H1 (cell line): ENCODE measurements at places on chromosomes 11 and 22. TPM values are rescaled to one million over a fixed set of nuclear protein-coding genes. Genes with fewer than 3 reads are reported as not detected.
A peak's percentile ranks its signal among the peaks of the same experiment; 100 is the strongest.

The APLNR gene
- 0.66 and 0.80 TPM in 2 replicates for polyA plus RNA-seq

- no peaks in the 10 kb centered on the region for H3K27me3 ChIP-seq
- H3K4me1 ChIP-seq = no peaks in the 10 kb centered on the region
- no peaks in the 10 kb centered on the region for H3K36me3 ChIP-seq
- no peak overlapping the region for H3K27ac ChIP-seq
- DNase-seq = no peak
Measured at GRCh38 chr11:118343248-118343647, 743 bp upstream of the CD3D start.

GRCh38 chr11:64695548-64695947, 27.4 kb downstream of the NRXN2 start:
- no peak overlapping the region for H3K4me3 ChIP-seq
- H3K36me3 ChIP-seq = no peaks in the 10 kb centered on the region
- H3K27me3 ChIP-seq = no peaks in the 10 kb centered on the region
- no peak for DNase-seq
- no peaks in the 10 kb centered on the region for H3K4me1 ChIP-seq
- no peak overlapping the region for H3K27ac ChIP-seq

DNA sequence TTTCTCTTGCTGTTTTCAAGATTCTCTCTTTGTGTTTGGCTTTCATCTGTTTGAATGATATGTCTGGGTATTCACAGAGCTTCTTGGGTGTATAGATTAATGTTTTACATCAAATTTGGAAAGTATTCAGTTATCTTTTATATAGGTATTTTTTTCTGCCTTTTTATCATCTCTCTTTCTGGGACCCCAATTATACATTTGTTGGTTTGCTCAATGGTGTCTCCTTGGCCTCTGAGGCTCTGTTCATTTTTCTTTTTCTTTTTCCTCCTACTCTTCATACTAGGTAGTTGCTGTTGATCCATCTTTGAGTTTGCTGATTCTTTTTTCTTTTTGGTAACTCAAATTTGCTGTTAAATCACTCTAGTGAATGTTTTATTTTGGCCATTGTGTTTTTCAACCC, 14.3 kb downstream of the PLAAT5 start:
- DNase-seq = no peak
- no peaks in the 10 kb centered on the region for H3K36me3 ChIP-seq
- H3K4me3 ChIP-seq = no peak overlapping the region
- H3K4me1 ChIP-seq = peaks cover 5% of the 10 kb centered on the region

GRCh38 chr11:83671289-83671688, 385.1 kb upstream of the CCDC90B start:
- no peaks in the 10 kb centered on the region for H3K27me3 ChIP-seq
- no peak overlapping the region for H3K4me3 ChIP-seq
- H3K27ac ChIP-seq = no peak overlapping the region
- no peaks in the 10 kb centered on the region for H3K4me1 ChIP-seq

- no peaks in the 10 kb centered on the region for H3K27me3 ChIP-seq
- no peak overlapping the region for H3K4me3 ChIP-seq
- H3K4me1 ChIP-seq = no peaks in the 10 kb centered on the region
- DNase-seq = no peak
- H3K36me3 ChIP-seq = no peaks in the 10 kb centered on the region
- H3K27ac ChIP-seq = no peak overlapping the region
Measured at GRCh38 chr11:37905707-37906417, 1307.8 kb upstream of the RAG2 start.

GRCh38 chr11:2525941-2526807, 81.4 kb downstream of the KCNQ1 start:
- H3K36me3 ChIP-seq = no peaks in the 10 kb centered on the region
- H3K27me3 ChIP-seq = peaks cover 8% of the 10 kb centered on the region; the same call in 1 of the 2 replicates
- DNase-seq = no peak
- H3K4me1 ChIP-seq = no peaks in the 10 kb centered on the region
- H3K4me3 ChIP-seq = no peak overlapping the region

The LAYN gene
- polyA plus RNA-seq = 4.2 and 4.5 TPM in 2 replicates

DNA sequence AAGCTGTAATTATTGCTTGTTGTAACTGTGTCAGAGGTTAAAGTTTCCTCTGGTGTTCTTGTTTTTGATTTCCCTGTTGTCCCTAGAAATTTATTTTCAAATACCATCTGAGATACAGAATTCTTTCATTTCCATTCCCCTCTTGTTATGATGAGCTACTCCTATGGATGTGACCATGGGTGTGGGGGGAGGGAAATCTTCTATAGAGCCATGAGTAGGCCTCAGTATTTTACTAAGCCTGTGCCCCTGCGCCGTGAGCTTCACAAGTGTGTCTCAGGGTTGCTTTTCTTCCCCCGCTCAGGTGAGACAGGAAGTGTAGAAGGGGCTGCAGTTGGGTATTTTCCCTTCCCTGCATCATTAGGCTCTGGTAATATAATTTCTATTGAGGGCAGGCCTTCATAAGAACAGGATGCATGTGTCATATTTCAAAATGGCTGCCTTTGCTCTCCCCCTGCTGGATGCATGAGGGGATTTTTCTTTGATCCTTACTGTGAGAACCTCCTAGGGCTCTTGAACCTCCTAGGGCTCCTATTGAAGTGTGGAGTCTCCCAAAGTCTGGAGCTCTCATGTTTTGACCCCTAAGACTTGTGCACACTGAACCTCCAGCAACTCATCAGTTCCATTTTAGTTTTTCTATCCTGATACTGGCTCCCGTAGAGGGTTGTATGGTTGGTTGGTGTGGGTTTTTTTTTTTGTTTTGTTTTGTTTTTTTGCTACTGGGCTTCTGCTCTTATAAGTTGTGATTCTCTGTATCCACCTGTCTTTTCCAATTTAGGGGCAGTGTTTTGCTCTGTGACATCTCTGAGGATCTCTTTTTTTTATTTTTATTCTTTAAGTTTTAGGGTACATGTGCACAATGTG, 658.2 kb downstream of the NTM start:
- H3K4me3 ChIP-seq = no peak overlapping the region
- H3K27ac ChIP-seq = no peak overlapping the region

The GAB4 gene
- polyA plus RNA-seq = 0.03 TPM in 2 replicates

DNA sequence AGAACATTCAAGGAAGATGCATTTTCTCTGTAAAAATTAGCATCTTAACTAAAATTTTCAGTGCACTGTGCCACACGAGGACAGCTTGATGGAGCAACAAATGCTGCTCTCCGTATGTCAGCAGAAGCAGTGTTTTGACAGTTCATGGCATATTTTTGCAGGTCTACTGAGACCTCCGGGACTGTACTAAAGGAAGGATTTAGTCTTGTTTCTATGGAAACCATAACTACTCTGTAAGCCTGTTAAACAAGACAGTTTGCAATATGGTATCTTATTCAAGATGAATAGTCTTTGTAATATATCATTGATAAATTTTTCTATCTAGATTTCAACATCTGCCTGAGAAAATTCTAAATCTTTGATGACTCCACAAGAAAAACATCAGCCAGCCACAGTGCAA, 184.0 kb upstream of the GUCY1A2 start:
- no peaks in the 10 kb centered on the region for H3K36me3 ChIP-seq
- no peak overlapping the region for H3K4me3 ChIP-seq
- H3K4me1 ChIP-seq = no peaks in the 10 kb centered on the region
- H3K27me3 ChIP-seq = no peaks in the 10 kb centered on the region
- H3K27ac ChIP-seq = no peak overlapping the region

GRCh38 chr22:50058061-50058905, at the start of gene TTLL8:
TSS of gene TTLL8 (minus strand) at chr22:50058298.
- peaks cover 8% of the 10 kb centered on the region for H3K27me3 ChIP-seq
- peaks cover 11% of the 10 kb centered on the region for H3K4me1 ChIP-seq
- H3K4me3 ChIP-seq = peak within 1 kb of the TSS; percentile 49
- H3K36me3 ChIP-seq = no peaks in the 10 kb centered on the region
- H3K27ac ChIP-seq = no peak within 1 kb of the TSS

DNA sequence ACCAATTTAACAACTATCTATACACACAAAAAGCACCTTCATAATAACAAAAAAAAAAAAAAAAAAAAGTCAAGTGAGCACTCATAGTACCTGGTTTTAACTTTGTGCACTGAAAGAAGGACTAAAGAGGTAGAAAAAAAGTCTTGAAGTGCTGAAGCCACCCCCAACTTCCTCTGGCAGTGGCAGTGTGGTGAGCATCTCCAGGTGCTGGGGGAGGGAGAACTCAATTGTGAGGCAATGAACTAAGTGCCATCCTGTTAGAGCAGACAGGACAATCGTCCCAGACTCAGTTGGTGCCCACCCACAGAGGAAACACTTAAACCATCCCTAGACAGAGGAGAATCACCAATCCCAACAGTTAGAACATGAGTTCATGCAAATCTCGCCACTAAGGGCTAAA, 22.7 kb upstream of the OR52M1 start:
- no peak overlapping the region for H3K4me3 ChIP-seq
- H3K27me3 ChIP-seq = no peaks in the 10 kb centered on the region
- H3K4me1 ChIP-seq = no peaks in the 10 kb centered on the region
- DNase-seq = no peak
- H3K27ac ChIP-seq = no peak overlapping the region

The OR5D13 gene
- not detected in 2 replicates for polyA plus RNA-seq

DNA sequence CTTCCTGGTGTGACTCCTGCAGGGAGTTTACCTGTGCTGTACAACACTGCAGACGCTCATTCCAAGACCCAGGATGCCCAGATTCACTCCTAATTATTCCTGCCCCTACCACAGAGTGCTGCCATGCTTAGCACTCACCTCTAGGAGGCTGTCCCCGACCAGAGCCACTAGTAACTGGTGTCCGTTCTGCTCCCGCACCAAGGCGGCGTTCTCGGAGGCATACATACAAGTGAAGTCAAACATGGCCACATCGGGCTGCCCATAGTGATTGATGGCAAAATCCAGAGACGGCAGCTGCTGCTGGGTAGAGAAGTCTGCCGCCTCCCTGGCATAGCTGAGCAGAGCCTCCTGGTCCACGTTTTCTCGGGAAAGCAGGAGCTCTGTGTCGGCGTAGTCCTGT, 122.3 kb upstream of the BID start:
- H3K4me3 ChIP-seq = no peak overlapping the region
- no peaks in the 10 kb centered on the region for H3K27me3 ChIP-seq
- H3K4me1 ChIP-seq = no peaks in the 10 kb centered on the region
- no peak overlapping the region for H3K27ac ChIP-seq

- peak; percentile 62 for DNase-seq
- no peaks in the 10 kb centered on the region for H3K36me3 ChIP-seq
- no peaks in the 10 kb centered on the region for H3K4me1 ChIP-seq
- H3K27ac ChIP-seq = no peak overlapping the region
Measured at GRCh38 chr11:87097582-87097981, 59.8 kb downstream of the TMEM135 start.

- H3K27ac ChIP-seq = 0 out of 2 replicates have a peak overlapping the region, but pooled peaks have one; percentile 22
- peaks cover 28% of the 10 kb centered on the region for H3K4me1 ChIP-seq
- H3K27me3 ChIP-seq = no peaks in the 10 kb centered on the region
- no peak overlapping the region for H3K4me3 ChIP-seq
- DNase-seq = no peak
Measured at GRCh38 chr22:23898006-23898974, 4.1 kb downstream of the MIF start.

DNA sequence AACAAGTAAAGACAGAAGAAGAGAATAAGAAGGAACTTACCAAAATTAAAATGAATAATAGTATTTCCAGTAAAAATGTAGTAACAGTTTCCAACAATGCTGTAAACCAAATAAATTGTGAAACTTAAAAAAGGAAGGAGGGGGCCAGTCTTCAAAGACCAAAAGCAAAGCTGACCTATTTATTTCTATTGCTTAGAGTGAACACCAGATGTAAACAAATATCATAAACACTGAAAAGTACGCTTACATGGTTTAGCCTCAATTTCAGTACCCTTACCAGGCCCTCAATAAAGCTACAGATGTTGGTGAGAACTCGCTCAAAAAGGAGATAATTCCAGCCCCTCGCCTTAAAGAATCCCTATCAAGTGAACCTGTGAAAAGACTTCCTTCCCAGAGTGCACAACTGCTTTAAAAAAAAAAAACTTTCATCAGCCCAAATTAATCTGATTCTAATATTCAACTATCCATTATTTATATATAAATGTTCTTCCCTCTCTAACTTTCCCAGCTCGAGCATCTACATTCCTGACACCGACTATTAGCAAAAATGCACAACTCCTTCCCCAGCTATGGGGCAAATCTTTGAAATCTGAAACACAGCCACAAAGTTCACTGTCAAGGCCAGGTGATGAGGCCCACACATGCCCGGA, 2.4 kb downstream of the PHF21A start:
- no peaks in the 10 kb centered on the region; the same call in 1 of the 2 replicates for H3K4me1 ChIP-seq
- H3K36me3 ChIP-seq = no peaks in the 10 kb centered on the region
- H3K27ac ChIP-seq = peak overlapping the region; percentile 54; the same call in 1 of the 2 replicates
- H3K4me3 ChIP-seq = peak overlapping the region; percentile 92

The PTGDR2 gene
- polyA plus RNA-seq = 0.20 and 0.25 TPM in 2 replicates

- no peak overlapping the region for H3K4me3 ChIP-seq
- H3K4me1 ChIP-seq = peaks cover 13% of the 10 kb centered on the region
- H3K27ac ChIP-seq = no peak overlapping the region
- peaks cover 18% of the 10 kb centered on the region for H3K36me3 ChIP-seq
- peak; percentile 100 for DNase-seq
- no peaks in the 10 kb centered on the region for H3K27me3 ChIP-seq
Measured at GRCh38 chr22:37643225-37643847, 3.9 kb downstream of the SH3BP1 start.

GRCh38 chr22:44116755-44117684, 63.7 kb upstream of the PARVG start:
- no peaks in the 10 kb centered on the region for H3K36me3 ChIP-seq
- H3K4me1 ChIP-seq = 0 out of 2 replicates have a peak, but pooled peaks cover under 1% of the 10 kb centered on the region
- H3K27ac ChIP-seq = no peak overlapping the region
- no peak overlapping the region for H3K4me3 ChIP-seq
- DNase-seq = no peak
- H3K27me3 ChIP-seq = no peaks in the 10 kb centered on the region

DNA sequence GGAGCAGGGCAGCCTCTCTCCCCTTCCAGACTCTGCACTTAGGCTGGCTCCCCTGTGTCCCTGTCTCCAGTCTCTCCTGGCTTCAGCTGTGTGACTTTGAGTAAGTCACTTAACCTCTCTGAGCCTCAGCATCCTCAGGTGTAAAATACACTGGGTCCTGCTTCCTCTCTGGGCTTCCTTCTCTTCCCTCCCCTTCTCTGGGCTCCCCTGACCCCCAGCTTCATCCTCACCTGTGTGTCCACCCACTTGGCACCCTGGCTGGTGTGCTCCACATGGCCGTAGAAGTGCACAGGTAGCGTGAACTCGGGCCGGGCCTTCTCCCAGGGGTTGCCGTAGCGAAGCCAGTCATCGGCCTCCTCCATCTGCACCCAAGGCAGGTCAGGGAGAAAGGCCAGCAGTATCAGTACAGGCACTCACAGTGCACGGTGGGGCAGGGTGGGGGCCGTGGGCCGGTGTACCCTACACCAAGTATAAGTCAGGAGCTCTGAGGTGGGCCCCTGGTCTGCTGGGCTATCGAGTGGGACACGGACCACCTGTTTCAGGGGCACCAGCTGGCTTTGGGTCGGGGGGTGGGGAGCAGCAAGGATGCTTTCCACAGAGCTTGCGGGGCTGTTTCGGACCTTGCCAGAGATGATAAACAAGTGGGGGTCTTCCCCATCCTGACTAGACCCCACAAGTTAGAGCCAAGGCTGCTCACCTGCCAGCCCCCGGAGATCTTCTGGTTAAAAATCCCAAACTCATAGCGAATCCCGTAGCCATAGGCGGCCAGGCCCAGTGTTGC, 2.0 kb downstream of the PYGM start:
- no peak for DNase-seq
- no peak overlapping the region for H3K27ac ChIP-seq
- no peaks in the 10 kb centered on the region for H3K27me3 ChIP-seq
